ENCODE measurements at places on chromosomes 7 and 10. TPM values are rescaled to one million over a fixed set of nuclear protein-coding genes. Genes with fewer than 3 reads are reported as not detected.

DNA sequence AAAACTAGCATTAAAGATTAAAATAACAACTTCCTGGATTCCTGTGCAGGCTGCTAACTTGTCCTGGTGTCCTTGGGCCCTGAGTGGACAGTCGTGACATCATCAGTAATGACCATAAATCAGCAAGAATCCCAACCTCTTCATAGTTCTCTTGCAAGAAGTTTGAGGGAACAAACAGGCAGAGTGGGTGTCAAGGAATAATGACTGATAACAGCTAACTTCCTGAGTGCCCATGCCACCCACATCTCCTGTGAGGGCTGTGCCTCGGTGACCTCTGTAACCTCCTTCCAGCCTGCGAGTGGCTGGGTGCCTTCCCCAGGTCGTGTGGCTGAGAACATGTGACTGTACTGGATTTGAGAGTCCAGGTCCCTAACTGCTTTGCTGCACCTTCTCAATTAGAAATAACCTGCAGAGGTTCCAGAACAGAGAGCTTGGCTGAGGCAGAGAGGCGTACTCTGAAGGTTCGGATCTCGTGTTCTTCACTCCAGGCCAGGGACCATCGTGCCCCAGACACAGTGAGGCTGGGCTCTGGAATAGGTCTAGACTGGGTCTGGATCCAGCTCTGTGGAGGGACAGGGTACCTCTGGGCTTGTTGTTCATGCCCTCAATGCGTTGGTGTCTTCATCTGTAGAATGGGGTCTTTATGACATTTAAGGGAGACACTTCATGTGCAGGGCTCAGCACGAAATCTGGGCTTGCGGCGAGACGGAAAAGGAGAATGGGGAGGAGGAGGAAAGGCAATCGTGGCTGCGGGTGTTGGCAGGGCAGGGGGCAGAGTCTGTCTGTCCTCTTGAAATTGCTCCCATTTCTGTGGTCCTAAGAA, 313.1 kb upstream of the ZNF32 start:
- DNase-seq = no peak

DNA sequence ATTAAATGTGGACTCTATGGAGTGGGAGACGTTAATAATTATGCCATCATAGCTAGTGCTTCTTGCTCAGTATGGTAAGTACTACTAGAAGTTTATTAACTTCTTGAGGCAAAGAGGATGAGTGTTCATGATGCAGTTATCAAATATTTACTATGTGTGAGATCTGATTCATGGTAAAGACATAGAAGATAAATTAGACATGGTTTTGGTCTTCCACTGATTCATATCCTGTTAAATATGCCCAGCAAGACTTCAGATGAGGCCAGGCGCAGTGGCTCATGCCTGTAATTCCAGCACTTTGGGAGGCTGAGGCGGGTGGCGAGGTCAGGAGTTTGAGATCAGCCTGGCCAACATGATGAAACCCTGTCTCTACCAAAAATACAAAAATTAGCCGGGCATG, 547.1 kb upstream of the ANKRD30A start:
- no peak for DNase-seq

GRCh38 chr7:37315772-37316715, 132.6 kb downstream of the ELMO1 start:
- DNase-seq = no peak

- peak; percentile 14 for DNase-seq
Observed at GRCh38 chr10:76286536-76286935, 855.1 kb downstream of the LRMDA start.

GRCh38 chr7:50502001-50502684, 52.0 kb upstream of the FIGNL1 start:
- DNase-seq = peak; percentile 88

- DNase-seq = no peak
Observed at GRCh38 chr7:13286916-13287315, 599.5 kb downstream of the ARL4A start.

- no peak for DNase-seq
Observed at GRCh38 chr10:123272171-123272570, 118.0 kb downstream of the BUB3 start.

GRCh38 chr10:36534471-36535002, 590.9 kb upstream of the ANKRD30A start:
- no peak for DNase-seq

Gene PLA2G12B
- not detected for total RNA-seq

Gene OR6B1
- total RNA-seq = not detected

Gene PSMC2
- total RNA-seq = 173 TPM

Gene EPO
- total RNA-seq = not detected
